HepG2 (cell line): ENCODE measurements at places on chromosomes 6 and 20.
A peak's percentile ranks its signal among the peaks of the same experiment; 100 is the strongest.

- DNase-seq: no peak
These were observed 2.5 kb upstream of the SH3BGRL2 start for GRCh38 chr6:79628466-79629288.

GRCh38 chr20:35344354-35344837 is 52.2 kb upstream of the FAM83C start:
- DNase-seq: peak; percentile 92

GRCh38 chr6:159577564-159577963 is 115.5 kb downstream of the SOD2 start:
- DNase-seq: no peak

DNA sequence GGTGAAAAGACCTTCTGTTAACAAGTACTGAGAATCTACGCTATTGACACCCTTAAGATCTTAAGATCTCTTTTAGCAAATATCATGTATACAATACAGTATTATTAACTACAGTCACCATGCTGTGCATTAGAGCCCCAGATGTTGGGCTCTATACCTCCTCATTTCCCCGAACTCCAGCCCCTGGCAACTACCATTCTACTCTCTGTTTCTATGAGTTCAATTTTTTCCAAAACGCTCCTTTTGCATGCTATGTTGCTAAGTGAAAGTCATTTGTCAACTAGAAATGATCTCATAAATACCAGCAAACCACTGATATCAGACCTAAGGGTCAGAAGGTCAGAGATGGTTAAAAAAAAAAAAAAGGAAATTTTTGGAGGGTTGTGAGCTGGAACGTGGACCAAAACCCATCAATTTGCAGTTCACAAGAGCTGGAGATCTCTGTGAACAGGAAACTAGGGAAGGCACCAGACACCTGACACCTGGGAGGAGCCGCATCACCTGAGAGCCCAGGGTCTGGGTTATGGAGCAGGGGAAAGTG is 122.0 kb upstream of the KCNK16 start:
- DNase-seq: no peak

DNA sequence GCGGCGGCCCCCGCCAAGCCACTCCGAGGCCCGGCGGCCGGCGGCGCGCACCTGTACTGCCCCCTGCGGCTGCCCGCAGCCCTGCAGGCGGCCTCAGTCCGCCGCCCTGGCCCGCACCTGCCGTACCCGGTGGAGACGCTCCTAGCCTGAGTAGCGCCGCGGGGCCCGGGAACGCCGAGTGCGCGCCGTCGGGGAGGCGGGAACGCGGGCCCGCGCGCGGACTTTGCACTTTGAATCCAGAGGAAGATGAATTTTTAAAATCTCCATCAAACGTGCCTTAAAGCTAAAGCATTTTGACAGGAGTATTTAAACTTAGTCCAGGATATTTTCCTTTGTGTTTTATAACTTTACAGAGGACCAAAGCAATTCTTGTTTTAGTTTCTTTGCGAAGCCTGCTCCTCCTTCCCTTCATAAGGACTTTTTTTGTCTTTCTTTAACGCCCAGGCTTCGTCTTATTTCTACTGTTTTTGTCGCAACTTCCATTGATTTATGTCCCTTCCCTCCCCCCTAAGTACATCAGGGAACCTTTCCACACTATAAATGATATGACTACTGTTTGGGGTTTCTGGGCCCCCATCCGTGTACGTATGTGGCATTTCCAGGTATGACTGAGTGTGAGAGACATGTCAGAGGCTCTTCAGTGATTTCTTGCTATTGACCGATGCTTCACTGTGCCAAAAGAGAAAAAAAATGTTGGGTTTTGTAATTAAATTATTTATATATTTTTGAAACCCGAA is 2.0 kb downstream of the FOXQ1 start:
- DNase-seq: peak; percentile 62

GRCh38 chr6:17267566-17267965 is 13.6 kb upstream of the RBM24 start:
- DNase-seq: no peak

GRCh38 chr6:19268117-19268516 is 569.1 kb upstream of the ID4 start:
- no peak for DNase-seq

DNA sequence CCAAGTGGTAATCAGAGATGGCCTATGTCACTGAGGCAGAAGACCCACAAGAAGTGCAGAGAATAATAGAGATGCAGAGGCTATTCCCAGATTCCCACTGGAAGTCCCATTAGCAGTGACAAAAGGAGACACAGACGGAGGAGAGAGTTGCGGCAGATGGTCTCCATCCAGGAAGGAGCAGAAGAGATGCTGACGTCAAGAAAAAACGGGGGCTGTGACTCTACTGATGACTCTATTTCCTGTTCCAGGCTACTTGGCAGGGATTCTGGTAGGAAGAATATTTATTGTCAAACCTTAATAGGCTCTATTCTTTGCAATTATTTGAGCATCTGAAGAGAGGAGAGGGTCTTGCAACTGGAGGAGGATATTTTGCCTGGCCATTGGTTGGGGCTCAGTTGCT is 246.0 kb upstream of the ECI2 start:
- DNase-seq: no peak

GRCh38 chr20:59063358-59064213 is 21.0 kb upstream of the PRELID3B start:
- no peak for DNase-seq

DNA sequence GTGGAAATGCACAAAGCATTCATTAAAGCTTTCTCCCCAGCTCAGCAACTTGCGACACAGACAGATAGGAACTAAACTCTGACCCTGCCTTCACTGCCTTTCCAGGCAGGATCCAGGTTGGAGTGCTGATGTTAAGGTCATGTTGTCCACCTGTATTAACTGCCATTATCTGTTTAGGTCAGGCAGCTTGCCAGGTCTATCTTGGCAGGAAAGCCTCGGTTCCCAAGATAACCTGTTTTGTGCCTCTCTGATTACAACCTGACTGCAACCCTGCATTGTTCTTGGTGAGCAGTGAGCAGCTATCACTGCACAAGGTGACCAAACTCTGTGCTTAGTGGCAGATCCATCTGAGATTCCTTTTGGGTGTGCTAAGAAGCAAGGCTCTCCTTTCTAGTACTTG is 23.2 kb upstream of the ELOVL2 start:
- DNase-seq: peak; percentile 79

DNA sequence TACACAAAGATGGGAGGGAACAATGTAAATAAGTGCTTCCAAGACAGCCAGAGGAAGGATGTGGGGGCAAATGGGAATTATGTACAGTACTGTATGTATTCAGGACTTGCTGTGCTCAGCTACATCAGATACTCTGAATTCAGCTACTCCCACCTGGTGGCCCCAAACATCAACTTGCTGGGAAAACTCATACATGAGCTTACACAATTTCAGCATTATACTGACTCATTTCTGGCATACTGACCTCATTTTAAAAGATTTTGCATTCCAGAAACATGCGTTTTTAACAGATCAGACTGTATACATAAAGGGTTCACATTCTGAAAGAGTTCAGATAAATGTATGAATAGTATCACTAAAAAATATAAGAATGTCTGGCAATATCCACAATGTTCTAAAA is 59.7 kb downstream of the GPX5 start:
- peak; percentile 55 for DNase-seq

DNA sequence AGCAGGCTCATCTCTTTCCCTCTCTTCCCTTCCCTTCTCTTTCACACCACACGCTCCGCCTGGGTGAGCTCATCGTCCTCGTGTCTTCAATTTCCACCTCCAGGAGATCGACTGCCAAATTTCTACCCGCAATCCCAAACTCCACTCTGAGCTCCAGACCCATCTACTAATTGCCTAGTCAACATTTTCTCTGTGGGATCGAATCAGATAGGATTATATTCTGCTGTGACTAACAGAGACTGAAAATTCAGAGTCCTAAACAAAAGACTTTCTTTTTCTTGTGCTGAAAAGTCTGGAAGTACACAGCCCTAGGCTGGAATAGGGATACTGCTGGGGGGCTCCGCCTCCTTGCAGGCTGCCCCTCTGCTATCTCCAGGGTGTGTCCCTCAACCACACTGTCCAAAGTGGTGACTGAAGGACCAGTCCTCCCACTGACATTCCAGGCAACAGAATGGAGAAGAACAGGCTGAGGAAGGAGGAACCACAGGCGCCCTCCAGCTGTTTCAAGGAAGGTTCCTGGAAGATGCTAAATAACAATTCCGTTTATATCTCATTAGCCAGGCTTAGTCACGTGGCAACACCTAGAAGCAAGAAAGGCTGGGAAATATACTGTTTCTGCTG is 5.0 kb upstream of the HSPA12B start:
- DNase-seq: no peak

- DNase-seq: no peak
These were observed 396.9 kb upstream of the EYS start for GRCh38 chr6:66103954-66104353.

DNA sequence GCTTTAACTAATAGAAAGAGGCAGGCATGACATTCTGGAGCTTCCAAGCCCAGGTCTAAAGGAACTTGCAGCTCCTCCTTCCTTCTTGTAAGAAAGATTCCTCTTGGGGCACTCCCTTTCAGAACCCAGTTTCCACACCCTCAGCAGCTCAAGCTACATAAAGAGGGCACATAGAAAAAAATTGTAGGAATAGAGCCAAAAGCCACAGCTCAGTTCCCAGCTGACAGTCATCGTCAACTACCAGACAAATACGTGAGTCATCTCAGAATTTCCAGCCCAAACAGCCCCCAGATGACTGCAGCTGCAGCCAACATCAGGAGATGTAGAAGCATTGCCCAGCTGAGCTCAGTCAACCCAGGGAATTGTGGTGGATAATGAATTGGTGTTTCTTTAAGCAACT is 349.8 kb upstream of the ARID1B start:
- DNase-seq: no peak

- DNase-seq: no peak
These were observed 8.7 kb downstream of the B4GALT5 start for GRCh38 chr20:49704932-49705336.

- DNase-seq: no peak
These were observed 2.8 kb downstream of the EYA2 start for GRCh38 chr20:46897328-46897880.

DNA sequence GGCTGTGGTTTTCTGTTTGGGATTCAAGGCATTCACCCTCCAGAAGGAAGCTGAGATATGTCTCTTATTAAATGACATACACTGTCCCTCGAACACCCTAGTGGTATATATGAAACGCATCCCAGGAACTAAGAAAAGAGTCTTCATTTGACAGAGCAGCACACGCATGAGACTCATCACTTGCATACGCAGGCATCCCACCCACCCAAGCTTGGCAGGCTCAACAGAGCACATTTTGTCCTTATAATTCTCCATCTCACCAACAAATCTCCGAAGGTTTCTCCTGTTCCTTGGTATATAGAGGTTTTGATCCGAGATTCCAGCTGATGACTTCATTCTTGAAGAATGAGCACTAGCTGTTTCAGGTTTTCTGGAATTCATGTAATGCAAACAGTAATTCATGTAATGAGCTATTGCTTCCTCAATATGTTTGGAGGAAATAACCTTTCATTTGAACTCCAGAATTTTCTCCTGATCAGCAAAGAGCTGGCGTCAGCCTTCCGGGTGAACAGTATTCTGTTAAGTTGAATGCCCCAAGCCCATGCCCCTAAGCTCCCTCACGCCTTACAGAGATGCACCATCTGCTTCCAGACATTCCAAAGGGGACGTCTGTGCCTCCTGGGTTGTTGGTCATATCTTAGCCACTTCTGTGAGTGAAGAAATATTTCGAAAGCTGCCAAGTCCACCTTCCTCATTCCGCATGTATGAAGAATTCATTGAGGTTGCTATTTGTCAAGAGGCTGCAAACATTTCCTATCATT is 66.0 kb upstream of the CDH4 start:
- DNase-seq: no peak

DNA sequence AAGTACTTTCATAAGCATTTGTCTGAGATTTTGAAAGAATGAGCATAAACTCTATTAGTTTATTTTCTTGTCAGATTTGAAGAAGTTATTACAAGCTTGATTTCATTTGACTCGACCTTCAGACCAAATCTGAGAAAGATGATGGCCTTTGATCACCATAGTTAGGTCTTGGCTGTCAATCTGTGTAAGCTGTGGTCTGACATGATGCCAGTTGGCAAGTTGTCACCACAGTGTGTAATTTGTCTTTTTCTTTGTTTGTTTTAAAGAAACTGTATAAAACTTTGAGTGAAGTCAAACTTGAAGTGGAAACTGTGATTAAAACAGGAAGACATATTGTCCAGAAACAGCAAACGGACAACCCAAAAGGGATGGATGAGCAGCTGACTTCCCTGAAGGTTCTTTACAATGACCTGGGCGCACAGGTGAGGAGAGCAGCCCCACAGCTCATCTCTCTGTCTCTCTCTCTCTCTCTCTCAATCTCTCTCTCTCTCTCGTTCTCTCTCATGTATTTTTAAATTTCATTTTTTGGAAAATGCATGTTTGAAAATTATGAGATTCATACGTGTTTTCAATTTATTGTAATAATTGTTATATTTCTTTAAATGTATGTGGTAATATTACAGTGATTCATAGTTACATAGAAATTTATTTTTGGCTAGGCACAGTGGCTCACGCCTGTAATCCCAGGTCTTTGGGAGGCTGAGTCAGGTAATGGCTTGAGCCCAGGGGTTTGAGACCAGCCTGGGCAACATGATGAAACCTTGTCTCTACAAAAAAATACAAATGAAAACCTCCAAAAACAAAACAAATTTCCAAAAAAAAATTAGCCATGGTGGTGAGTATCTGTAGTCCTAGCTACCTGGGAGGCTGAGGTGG is 208.1 kb downstream of the UTRN start:
- DNase-seq: no peak

DNA sequence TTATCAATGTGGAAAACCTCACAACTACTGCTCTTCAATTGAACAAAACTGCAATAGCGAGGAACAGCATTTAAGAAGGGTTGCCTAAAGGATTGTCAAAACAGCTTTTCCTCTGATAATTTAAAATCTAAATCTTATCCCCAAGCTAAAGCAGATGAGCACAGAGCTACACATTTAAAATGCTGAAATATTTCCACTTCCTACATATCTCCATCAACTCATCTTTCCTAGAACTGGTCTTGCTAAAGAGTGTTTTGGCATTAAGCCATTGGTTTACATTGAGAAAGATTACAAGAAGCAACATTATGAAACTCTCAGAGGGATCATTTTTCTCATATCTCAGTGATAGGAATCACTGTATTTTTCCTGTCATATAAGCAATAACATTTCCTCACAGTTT is 3.6 kb downstream of the OR10C1 start:
- no peak for DNase-seq

- peak; percentile 80 for DNase-seq
These were observed 22.7 kb upstream of the ZNF184 start for GRCh38 chr6:27495386-27496135.
